ENCODE measurements at places on chromosomes 12 and 14.

- DNase-seq: no peak
These were observed 284.9 kb downstream of the TMTC2 start for GRCh38 chr12:82971584-82971983.

GRCh38 chr14:25003537-25003936, 46.4 kb downstream of the STXBP6 start:
- no peak for DNase-seq

DNA sequence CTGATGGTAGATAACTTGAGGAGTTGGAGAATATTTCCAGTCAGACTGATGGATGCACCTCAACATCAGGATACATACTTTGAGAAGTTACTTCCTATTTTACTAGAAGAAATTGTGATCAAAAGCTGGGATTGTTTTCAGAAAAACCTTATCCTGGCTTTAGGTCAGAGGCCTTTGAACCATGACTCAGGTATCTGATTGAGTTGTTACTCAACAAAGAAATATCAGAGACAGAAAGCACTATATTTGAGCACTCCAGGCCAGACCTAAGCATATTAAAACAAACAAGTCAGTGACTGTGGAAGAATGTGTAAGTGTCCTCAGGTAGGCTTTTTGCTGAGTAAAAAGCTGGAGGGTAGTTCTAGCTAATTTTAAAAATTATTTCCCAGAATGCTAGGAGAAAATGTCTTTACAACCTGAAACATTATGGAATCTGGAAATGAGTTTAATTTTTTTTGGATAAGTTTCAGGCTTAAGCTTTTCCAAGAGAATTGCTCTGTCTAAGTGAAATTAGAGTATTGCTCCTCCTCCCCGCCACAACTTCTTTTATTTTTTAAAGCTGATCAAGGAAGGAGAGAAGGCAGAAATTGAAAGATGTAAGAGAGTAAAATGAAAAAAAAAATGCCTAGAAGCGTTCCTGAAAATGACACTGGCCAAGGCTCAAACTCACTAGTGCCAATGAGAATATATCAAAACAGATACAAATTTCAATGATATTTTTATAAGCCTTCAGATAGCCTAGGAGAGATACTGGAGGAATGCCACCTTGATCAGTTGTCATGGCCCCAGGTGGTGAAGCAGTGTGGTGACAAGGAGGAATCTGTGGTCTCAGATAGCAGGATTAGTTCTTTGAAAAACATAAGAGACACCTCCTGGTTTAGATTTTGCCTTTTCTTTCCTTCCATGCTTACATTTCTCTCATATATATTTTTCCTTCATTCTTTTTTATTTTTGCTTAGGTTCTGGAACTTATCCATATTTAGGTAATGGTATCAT, 790.3 kb downstream of the TMTC2 start:
- DNase-seq: no peak

DNA sequence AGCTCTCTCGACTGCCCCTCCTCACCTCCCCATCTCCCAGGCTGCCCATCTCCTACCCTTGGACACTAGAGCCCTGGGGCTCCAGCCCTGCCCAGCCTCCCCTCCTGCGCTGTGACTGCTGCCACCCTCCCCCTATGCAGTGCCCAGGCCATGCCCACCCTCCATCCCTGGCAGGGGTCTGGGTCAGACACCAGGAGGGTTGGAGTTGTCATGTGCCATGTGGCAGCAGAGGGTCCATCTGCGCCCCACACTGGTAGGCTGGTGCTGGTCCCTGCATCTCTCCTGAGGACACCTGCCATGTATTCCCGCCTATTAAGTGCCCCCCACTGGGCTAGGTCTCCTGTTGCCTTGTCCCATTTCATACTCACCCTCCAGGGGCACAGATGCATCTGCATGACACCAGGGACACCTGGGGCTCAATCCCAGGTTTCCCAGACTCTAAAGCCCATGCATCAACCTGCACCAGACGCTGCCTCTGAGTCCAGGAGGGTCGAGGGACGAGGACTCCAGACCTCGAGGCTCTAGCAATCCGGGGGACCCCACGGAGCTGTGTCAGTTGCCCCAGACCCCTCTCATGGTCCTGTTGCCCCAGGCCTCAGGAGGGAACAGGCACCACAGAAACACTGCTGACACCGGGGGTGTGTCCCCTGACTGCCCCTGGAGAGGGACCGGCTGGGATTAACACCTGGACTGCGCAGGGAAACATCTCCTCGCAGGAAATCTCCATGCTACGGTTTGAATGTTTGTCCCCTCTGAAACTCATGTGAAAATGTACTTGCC, 23.4 kb upstream of the SFSWAP start:
- no peak for DNase-seq

DNA sequence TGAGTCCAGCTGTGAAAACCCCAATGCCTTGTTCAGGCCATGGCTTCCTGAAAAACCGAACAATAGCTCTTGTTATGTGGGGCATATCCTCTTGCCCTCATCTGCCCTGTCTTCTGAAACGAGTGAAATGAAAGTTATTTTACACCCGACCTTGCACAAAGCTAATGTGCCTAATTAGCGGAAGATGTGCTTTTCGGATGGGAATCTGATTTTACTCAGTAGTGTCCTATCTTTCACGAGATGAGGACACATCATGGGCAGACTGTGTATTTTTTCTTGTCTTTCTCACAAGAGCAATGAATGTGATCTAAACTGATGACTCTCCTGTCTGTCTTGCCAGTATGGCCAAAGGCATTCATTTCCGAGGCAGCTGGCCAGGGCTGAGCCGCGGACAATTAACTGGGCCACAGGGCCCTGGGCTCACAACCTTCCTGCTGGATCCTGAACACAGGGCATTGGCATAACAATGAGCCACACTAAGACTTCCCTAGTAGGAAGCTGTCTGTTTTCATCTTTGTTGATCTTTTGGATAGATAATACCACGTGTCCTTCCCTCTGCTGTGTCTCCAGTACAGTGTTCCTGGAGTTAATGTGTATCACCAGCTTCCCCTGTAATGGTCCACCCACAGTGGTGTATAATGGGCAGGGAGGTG, 86.0 kb upstream of the HIF1A start:
- DNase-seq: no peak

- no peak for DNase-seq
These were observed 258.4 kb upstream of the SFSWAP start for GRCh38 chr12:131452444-131452860.

DNA sequence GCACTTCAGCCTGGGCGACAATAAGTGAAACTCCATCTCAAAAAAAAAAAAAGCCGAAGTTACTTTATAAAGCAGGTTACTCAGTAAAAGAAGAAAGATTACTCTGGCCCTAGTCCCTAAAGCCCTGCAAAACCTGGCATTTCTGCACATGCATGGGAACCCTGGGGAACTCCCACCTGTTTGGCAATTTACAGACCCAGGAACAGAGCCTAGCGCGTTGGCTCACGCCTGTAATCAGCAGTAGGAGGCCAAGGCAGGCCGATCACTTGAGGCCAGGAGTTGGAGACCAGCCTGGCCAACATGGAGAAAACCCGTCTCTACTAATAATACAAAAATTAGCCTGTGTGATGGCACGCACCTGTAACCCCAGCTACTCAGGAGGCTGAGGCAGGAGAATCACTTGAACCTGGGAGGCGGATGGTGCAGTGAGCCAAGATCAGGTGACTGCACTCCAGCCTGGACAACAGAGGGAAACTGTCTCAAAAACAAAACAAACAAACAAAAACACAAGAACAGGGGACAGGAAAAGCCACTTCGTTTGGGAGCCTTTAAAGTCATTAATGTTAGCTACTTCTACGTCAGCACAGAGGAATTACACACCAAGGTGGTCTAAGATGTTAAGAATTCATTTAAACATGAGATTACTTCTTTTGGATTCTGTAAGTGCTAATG, 34.1 kb upstream of the SPTSSA start:
- DNase-seq: no peak

DNA sequence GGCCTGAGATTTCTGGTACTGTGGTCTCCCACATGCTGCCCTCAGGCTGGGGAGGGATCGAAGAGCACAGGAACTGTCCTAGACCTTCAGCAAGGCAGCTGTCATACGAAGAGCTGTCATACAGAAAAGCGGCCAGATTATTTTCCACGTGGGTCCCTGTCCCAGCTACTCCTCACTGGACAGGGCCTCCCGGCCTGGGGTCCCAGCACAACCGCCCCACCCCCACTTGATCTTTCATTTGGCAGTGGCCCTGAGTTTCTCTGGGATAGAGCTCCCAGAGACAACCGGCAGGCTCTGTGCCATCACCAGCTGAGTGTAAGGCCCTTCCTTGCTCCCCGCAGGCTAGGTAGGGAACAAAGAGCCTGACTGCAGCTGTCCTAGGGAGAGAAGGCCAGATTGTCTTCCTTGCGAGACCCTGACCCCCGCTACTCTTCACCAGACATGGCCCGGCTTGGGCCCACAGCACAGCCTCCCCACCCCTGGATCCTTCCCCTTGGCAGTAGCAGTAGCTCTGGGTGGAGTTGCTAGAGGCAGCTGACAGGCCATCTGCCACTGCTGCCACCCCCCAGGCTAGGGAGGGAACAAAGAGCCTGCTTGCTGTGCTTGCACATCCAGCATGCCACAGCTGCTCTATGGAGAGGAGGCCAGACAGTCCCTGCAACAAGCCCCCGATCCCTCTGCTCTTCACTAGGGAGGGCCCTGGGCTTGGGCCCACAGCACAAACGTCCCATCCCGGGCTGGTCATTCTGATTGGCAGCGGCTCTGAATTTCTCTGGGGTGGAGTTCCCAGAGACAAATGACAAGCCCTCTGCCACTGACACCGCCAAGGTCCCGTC, 3.1 kb upstream of the OR4N2 start:
- no peak for DNase-seq

DNA sequence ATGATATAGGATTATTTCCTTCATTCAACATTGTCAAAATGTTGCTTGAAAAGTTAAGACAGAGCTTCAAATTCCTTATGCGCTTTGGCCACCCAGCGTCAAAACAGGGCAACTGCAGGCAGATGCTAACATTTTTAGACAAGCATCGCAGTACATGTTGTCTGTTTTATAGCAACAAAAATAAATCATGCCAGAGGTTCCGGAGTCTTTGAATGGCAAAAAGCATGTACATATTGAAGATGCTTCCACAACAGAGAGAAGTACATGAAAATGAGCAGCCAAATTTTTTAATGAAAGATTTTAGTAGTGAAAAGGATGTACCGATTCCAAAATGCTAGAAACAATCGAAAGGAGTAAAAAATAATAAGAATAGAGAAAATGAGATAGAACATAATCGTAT, 49.8 kb upstream of the USP15 start:
- DNase-seq: no peak

DNA sequence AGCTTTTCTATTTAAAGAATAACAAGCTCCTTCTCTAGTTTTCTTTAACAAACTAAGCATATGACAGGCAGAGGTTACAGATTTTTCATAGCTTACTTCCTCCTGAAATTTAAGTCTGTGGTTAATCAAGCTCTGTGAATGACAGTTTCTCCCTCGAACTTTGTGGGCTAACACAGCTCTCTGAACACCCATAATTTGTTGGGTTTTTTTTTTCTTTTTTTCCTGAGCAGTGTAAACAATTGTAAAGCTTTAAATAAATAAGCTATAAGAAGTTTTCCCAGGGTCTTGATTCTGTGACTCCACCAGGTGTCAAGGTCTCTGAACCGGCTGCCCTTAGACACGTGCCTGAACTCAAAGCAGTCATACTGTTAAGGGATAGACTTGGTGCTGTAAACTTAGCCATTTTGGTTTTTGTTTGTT, 128.1 kb upstream of the AMIGO2 start:
- no peak for DNase-seq

DNA sequence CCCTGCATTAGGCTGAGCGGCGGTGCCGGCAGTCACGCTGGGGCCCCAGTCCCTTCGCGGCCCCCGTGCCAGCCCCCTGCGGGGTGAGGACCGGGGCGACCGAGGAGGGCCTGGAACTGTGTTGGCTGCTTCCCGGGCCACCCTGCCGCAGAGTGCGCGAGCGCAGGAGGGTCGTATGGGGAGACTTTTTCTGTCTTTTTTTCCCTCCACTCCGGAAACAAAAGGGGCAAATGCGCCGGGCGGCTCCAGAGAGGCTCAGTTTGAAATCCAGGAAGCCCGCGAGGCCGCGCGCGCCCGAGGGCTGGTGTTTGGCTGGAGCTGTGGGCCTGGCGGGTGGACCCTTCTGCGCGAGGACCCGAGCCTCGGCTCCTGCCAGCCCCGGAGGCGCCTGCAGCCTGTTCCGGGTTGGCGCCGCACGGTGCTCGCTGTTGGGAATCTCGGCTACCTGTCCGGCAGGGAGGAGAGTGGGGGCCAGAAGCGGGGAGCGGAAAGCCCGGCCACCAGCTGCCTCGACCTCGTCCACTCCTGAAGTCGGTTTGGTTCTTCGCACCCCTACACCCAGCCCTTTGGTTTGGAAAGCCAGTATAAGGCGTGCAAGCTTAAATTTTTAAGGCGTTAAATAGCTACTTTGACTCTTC, 638 bp downstream of the PLEKHG3 start:
- peak; percentile 44 for DNase-seq

- DNase-seq: no peak
These were observed 16.2 kb downstream of the LPCAT3 start for GRCh38 chr12:7001921-7002591.

GRCh38 chr12:55142669-55143565, 16.7 kb downstream of the OR9K2 start:
- no peak for DNase-seq

DNA sequence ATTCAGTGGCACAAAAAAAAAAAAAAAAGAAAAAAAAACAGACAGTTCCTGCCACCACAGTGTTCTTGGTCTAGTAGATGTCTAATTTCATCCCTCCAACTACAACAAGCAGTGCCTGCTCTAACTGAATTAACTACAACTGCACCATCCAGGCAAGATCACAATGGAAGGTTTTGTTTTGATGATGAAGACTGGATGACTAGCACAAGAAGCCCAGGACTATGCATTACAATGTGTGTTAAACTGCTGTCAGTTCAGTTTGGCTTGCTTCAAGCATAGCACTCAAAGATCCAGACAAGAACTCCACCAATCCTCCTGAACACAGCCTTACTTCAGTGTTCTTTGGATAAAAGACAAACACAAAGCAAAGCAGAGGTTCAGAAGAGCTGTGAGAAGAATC, 279.9 kb downstream of the GRIN2B start:
- no peak for DNase-seq

DNA sequence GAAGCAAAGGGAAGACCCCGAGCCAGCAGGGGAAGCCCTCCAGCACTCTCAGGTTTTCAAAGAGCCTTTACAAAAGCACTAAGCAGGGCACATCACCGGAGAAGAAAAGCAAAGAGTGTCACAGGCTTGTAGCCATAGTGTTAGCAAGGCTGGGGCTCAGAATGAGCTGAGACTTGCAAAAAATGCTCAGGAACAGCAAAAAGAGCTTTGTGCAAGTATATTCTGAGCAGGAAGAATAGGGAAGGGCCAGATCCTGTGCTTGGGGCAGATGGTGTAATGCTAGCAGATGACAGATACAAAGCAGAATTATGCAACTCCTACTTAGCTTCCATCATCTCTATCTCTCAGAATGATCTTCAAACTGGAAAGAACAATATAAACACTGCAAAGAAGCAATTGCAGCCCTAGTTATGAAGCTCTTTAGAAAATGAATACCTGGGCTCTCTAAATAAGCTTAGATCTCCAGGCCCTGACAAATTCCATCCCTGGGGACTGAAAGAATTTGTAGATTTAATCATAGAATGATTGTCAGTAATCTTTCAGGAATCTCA, 23.7 kb upstream of the PARP11 start:
- DNase-seq: no peak

DNA sequence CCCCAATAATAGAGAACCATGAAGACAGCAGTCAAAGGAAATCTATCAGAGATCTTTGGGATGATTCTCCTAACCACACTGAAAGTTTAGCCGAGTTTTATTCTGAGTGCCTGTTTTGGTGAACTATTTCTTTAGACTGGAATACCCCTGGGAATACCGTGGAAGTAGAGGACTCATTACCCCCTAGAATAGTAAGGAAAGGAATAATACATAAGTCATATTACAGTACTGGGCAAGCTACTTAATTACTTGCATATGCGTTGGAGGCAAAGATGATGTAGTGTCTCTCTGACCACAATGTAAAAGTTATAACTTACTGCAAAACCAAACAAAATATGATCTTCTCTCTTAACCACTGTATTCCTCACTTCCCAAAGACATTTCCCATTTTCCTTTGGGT, 25.5 kb downstream of the ZC2HC1C start:
- no peak for DNase-seq
